Activated CD8-positive, alpha-beta T cell treated with anti-CD3 and anti-CD28 coated beads, Interleukin-2, amount 10 ng/mL, durations not matched to agents 7 days and 5 days (primary cell): ENCODE measurements at places on chromosomes 5 and 9. TPM values are rescaled to one million over a fixed set of nuclear protein-coding genes. Genes with fewer than 3 reads are reported as not detected.

- DNase-seq, result no peak
Measured at GRCh38 chr9:36762958-36763357, 190.3 kb downstream of the MELK start.

DNA sequence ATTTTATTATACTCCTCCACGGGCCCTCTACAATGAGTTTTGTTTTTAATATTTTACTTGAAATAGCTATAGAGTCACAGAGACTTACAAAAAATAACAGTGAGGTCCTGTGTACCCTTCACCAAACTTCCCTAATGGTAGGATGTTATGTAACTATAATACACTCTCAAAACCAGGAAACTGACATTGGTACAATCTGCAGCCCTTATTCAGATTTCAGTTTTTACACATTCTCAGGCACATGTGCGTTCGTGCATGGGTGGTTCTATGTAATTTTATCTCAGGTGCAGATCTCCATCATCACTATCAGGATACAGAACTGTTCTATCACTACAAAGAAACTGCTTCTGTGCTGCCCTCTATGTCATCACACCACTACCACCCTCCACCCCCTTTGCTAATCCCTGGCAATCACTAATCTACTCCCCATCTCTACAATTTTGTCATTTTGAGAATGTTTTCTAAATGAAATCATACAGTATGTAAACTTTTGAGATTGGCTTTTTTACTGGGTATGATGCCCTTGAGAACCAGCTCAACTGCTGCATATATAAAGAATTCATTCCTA is 16.4 kb downstream of the RAB14 start:
- no peak for DNase-seq

DNA sequence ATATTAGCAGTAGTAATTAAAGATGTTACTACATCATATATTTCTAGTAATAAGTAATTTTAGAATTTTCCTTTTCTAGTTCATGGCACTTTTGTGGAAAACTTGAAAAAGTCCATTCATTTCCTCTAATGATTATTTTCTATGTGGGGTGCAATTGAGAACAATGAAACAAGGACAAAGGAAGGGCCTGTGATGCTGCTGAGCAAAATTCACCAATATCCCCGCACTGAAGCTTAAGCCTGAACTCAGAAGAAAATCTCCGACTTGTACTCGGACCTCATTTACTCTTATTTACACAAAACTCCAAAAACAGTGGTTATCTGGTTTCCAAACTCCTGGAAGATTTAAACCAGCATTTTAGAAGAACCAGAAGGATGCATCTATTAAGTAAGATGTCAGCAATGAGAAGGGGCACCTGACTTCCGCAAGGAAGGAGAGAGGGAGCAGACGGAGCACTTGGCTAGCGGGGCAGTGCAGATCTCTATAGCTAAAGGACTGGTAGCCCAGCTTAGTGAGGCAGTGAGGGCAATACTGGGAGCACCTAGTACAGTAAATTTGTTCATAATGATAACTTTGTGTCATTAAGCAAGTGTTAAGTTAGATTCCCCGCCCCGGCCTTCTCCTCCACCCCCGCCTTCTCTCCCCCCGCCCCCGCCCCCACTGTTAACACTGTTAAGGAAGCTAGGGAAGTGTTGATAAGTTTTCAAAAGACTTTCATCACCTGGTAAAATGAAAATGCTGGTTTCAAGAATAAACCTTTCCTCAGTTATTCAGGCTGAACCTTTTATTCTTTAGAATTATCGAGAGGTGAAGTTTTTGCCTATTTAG is 123.3 kb downstream of the ZSWIM6 start:
- no peak for DNase-seq

GRCh38 chr9:2709645-2710101 is 7.6 kb upstream of the KCNV2 start:
- no peak for DNase-seq

DNA sequence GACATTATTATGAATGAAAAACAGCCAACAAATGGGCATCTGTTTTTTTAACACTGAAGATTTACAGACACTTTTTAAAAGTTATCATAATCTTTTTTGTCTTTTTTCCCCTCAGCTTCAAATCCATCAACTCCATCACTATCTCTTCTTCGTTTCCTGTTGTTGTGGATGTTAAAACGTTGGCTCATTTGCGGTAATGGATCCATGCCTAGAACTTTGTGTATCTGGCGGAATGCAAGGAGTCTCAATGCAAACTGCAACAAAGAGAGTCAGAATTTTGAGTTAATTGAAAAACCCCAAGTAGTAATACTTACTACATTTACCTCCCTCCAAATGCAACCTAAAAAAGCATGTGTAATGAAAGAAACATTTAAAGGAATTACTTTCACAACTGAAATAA is 42.9 kb upstream of the MTMR12 start:
- no peak for DNase-seq

- DNase-seq, result peak; percentile 40
Measured at GRCh38 chr9:126326228-126327005, at the start of gene MVB12B. MVB12B (plus strand) TSS chr9:126326829; CDS start chr9:126326930, 101 bp downstream.

DNA sequence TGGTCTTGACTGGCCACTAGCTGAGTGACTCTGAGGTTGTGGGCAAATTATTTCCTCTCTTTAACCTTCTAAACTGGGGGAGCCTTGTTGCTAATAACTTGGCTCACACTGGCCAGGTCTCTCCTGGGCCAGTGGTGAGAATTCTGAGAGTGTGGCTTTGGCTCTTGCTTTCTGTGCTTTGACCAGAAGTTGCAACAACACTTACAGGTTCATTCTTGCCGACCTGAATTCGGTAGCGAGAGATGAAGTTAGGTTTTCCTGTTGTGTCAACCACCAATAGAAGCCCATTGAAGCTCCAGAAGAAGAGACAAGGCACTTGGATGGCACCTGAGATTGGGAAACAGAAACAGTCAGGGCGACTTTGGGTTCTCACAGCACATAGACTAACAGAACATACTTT is 19.8 kb downstream of the FAXDC2 start:
- no peak for DNase-seq

DNA sequence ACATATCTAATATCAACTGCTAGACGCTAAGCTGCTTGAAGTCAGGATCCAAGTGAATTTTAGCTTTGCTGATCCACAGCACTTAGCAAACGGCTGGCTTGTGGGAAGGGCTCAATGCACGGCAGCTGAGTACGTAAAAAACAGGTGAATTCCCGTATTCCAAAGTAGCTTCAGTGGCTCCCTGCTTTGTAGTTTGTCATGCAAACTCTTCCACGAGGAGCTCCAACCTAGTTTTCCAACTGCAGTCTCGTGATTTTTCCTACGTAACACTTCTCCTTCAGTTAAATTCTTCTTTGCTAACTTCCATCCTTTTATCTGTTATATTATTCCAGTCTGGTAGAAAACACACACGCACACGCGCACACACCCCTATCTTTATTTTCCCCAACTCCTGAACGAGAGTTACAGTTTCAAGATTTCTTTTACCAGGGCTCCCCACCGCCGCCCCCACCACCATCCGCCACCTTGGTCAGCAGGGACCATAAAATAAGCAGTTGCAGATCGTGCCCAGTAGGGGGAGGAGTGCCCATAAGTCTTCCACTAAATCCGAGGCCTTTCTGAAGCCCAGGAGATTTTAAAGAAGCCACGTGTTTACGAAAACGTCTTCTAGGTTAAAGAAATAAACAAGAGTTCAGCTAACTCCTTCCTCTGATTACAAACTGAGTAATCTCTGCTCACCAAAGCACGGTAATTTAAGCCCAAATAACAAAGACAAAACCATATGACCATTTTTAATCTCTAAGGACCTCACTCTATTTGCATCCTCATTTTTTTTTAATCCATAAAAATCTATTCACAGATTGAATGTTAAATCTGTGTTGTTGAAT is 34.8 kb upstream of the TRIO start:
- peak; percentile 51 for DNase-seq

- no peak for DNase-seq
Measured at GRCh38 chr5:43294226-43294625, 19.0 kb downstream of the HMGCS1 start.

- DNase-seq, result no peak
Measured at GRCh38 chr9:20240498-20240897, 381.8 kb downstream of the MLLT3 start.

DNA sequence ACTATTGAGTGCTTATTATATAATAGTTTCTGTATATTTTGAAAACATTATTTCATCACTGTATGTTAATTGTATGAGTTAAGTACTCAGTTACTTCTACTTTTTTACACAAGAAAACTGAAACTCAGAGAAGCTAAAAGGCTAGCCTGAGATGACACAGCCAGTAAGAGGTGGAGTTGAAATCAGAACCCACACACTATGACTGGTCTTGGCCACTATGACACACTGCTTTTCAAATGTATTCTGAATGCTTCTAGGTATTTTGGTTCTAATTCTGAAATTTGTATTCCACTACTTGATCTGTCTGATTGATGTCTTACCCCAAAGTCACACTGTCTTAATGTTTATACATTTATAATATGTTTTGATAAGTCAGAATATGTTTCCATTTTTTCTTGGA is 181.8 kb downstream of the ZDHHC21 start:
- DNase-seq, result no peak

DNA sequence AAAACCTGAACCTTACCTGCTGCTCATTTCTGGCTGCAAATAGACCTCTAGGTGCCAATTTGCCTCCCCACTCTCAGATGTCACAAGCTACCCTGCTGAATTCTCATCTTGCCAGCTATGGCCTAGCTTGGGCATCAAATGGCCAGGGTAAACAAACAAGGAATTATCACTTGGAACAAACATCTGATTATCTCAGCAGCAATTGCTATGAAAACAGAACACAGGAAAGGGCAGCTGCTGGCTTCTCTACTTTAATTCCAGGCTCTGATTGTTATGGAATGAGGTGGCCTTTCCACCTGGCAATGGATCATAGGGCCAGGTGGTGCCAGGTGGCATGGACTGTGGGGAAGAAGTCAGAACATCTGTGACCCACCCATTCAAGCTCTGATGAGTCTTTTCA is 505.1 kb downstream of the TLR4 start:
- no peak for DNase-seq

- DNase-seq, result no peak
Measured at GRCh38 chr9:27632254-27632653, 59.0 kb upstream of the C9orf72 start.

DNA sequence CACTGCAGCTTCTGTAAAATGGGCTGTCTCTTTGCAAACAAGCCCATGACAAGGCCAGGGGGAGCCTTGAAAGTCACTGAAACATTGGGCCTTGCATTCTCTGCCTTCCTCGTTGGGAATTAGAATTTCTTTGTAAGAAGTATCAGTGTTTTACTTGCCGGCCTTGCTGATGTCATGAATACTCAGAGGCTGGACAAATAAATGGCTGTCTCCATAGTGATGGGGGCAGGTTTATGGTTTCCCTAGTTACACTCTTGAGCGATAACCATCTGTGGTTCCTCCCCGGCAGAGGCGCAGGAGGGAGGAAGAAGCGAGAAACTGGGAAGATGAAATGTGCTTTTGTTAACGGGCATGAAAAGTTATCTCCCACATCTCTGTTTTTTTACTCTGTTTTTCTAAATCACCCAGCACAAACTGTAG is 272.7 kb upstream of the PANK3 start:
- DNase-seq, result peak; percentile 65

- no peak for DNase-seq
Measured at GRCh38 chr5:168311061-168311566, 19.7 kb downstream of the WWC1 start.

DNA sequence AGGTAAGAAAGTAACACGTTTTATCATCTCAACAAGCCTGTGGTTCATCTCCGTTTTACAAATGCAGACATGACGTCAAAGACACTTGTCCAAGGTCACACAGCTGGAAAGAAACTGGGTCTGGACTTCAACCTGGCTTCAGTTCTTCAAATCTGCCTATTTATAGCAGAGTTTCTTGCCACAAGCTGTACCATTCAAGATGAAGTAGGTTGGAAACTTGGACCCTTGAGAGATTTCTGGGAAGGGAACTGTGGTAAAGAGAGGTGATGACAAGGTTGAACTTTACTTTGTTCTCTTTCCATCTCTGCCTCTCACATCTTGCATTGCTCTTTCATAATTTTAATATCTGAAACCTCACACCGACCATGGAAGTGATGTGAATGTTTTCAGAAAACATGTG is 29.9 kb upstream of the DENND1A start:
- DNase-seq, result no peak

DNA sequence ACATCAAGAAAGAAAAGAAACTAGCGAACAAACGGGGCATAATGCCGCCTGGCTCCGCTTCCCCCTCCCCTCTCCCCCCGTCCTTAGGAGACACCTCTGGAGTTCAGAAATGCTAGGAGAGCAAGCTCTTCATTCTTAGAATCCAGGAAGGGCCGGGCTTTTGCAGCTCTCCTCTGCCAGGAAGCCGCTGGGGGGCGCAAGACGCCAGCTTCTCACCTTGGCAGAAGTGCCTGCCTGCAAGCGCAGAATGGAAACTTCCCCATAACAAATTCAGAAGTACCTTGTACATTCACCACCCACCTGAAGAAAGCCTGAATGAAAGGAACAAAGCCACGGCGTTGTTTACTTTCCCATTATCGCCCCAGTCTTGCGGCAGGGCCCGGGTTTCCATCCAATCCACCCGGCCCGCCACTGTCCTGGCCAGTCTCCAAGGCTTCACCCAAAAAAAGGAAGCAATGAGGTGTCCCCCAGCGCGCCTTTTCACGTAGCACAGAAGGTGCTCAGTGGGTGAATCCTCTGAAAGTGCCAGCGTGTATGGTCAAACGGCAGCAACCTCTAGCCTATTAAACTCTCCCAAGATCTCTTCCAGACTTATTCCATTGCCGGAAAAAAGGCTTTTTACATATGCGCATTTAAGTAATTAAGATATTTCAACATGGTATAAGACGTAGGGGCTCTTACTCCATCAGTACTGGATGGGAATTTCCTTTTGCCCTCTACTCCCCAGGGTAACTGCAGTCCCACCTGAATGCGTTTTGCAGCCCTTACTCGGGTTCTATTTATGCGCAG is 1.6 kb upstream of the GADD45G start:
- DNase-seq, result peak; percentile 94

DNA sequence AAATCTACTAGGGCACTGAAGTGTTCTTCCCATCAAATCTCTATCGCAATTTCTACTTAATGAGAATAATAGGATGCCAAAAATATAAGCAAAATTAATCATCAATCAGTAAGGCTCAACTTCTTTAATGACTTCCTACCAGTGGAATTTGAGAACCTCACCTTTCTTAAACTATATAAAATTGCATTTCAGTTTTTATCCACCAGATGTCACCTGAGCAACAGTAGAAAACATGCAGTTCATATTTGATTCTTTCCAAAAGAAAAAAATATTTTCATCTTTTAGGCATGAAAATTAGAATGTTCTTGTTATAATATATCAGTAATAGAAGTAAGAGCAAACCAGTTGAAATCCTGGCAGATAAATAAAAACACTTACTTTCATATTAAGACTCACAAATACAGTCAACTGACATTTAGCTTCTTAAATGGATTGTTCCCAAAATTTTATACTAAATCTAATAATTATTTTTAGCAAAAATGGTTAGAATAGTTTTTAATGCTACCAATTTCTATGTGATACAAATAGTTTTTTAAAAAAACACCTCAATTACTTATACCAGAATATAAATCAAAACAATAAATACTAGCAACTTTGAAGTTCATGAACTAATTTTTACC is 13.4 kb upstream of the CCDC112 start:
- no peak for DNase-seq

NIPAL4 gene
- total RNA-seq, result not detected

MIER3 gene
- 24.1 TPM for total RNA-seq

IL5 gene
- 0.71 TPM for total RNA-seq

DOCK8 gene
- total RNA-seq, result 389 TPM
